ENCODE measurements at places on chromosomes 13 and 19.

- DNase-seq, result no peak
Measured at GRCh38 chr13:86900906-86901305, 770.3 kb upstream of the SLITRK5 start.

DNA sequence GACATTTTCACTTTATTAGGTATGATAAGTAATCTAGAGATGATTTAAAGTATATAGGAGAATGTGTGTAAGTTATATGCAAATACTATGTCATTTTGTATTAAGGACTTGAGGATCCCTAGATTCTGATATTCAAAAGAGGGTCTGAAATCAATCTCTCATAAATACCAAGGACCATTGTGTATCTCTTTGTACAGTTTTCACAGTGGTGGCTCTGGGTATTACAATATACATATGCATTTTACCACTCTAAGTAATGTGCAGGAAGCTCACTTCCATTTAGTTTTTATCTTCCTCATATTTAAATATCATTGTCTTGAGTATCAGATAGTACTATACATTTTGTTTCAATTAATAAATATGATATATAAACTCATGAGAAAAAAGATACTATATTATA is 862.6 kb upstream of the PCDH20 start:
- no peak for DNase-seq

GRCh38 chr19:47226426-47227351 is 4.3 kb downstream of the BBC3 start:
- no peak for DNase-seq

DNA sequence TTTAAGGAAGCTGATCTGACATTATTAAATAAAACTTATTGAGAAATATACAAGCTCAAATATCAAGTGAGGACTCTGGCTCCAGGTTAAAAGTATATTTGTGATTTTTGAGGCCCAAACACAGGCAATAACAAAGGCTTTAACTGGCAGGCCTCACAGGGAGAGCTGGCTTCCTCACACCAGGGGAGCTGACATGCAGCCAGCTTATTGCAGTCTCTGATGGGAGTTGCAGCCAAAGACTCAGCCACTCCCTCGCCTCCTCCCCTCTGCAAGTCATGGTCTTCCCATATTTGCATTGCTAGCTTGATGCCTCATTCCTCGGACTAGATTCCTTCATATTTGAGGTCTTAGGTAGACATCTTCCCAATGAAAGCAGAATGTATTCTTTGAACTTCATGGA is 647.1 kb upstream of the SLITRK6 start:
- peak; percentile 84 for DNase-seq

GRCh38 chr19:10288662-10289166 is 1.0 kb upstream of the ICAM5 start:
- DNase-seq, result peak; percentile 87

DNA sequence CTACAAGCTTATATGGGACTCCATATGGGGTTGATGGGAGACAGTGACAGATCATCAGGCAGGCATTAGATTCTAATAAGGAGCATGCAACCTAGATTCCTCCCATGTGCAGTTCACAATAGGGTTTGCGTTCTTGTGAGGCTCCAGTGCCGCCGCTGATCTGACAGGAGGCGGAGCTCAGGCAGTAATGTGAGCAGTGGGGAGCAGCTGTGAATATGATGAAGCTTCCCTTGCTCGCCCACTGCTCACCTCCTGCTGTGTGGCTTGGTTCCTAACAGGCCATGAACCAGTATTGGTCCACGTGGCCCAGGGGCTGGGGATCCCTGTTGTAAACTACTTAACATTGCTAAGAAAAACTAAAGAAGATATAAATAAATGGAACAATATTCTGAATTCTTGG is 378.4 kb downstream of the KCNRG start:
- DNase-seq, result peak; percentile 80

- DNase-seq, result no peak
Measured at GRCh38 chr19:41233748-41234240, 14.8 kb downstream of the AXL start.

GRCh38 chr19:18541258-18541991 is 1.9 kb downstream of the FKBP8 start:
- DNase-seq, result no peak

All from A673 (cell line).